ENCODE measurements at places on chromosomes 2 and 18.
A peak's percentile ranks its signal among the peaks of the same experiment; 100 is the strongest.

GRCh38 chr2:233469261-233470010 lies 97.1 kb downstream of the USP40 start:
- DNase-seq, result no peak

DNA sequence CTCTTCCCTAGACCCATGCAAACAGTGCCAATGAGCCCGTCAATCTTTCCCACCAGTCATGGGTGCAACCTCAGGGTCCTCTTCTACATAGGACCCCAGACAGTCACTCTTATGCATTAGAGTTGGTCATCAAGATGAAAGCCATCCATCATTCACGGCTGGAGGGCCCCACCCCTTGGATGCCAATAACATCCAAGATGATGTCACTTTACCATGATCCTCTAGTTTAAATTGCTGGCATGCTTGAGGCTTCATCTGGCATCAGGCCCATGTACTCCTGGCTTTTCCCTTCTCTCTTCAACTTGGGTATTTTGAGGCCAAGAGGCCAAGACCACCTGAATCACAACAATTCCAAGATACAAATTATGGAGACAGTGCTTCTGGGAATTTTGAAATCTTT lies 91.1 kb upstream of the MAPK4 start:
- DNase-seq, result no peak

- no peak for DNase-seq
Measured at GRCh38 chr2:42029639-42030199, 18.1 kb upstream of the PKDCC start.

- no peak for DNase-seq
Measured at GRCh38 chr2:20282916-20283592, 58.1 kb upstream of the SDC1 start.

- no peak for DNase-seq
Measured at GRCh38 chr2:230564805-230565779, 147.6 kb upstream of the CAB39 start.

DNA sequence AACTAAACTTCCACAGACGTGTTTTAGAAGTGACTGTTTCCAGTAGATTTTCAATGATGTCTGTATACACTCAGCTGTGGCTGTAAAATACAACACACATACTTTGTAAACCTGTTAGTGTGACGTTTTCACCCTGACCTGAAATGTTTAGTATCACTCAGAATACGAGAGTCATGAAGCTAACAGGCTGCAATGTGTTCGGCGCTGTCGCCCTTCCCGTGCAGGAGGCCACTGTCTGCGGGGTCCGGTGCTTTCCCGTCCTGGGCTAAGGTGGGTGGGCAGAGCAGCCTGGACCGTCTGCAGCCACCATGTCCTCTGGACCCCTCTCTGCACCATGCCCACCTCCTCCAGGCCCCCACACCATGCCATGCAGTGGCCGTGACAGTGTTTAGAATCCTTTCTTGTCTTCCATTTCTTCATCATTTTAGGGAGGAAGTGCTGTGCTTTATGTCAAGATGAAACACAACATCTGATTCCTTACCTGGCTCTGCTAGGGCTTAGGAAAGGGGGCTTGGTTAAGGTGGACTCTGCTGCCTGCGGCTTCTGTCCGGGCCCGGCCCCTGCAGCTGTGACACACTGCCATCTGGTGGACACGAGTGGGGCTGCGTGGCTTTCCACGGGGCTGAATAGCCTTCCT lies 53.8 kb upstream of the RBM44 start:
- DNase-seq, result peak; percentile 86

GRCh38 chr2:96970248-96970875 lies 16.0 kb downstream of the FAM178B start:
- no peak for DNase-seq

GRCh38 chr2:406876-407275 lies 119.0 kb upstream of the ALKAL2 start:
- DNase-seq, result no peak

DNA sequence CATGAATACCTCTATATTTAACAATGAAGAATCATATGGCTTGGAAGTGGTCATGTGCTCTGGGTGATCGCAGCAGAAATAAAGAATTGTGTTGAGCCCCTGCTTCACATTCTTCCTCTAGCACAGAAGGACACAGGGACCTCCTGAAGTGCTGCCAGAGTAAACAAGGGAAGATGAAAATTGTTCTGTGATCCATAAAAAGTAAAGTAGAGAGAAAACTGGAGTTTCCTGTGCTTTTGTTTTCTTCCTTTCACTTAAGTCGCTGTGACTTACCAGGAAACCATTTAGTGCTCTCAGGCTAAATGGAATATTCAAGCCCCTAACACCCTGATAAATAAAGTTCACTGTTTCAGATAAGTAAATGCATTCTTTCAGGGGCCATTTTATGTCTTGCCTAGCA lies 1173.6 kb upstream of the CHAC2 start:
- DNase-seq, result no peak

DNA sequence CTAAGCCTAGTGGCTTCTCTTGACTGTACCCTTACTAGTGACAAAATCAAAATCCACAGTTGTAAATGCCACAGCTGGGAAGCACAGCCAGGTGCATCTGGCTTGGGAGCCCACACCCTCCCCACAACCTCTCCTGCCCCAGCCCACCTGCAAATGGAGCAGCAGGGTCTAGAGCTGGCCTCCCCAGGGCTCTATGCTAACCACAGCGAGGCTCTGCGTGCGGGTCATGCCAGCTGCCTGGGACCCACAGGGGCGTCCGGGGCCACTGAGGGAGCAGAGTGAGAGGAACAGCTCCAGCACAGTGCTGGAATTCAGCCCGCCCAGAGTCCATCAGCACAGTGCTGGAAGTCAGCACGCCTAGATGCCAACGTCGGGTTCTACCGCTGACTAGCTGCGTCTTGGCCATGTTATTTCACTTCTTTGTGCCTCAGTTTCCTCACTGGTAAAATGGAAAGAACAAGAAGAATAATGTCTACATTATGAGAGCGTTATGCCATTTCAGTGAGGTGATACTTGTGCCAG lies 109.1 kb upstream of the ID2 start:
- DNase-seq, result no peak

DNA sequence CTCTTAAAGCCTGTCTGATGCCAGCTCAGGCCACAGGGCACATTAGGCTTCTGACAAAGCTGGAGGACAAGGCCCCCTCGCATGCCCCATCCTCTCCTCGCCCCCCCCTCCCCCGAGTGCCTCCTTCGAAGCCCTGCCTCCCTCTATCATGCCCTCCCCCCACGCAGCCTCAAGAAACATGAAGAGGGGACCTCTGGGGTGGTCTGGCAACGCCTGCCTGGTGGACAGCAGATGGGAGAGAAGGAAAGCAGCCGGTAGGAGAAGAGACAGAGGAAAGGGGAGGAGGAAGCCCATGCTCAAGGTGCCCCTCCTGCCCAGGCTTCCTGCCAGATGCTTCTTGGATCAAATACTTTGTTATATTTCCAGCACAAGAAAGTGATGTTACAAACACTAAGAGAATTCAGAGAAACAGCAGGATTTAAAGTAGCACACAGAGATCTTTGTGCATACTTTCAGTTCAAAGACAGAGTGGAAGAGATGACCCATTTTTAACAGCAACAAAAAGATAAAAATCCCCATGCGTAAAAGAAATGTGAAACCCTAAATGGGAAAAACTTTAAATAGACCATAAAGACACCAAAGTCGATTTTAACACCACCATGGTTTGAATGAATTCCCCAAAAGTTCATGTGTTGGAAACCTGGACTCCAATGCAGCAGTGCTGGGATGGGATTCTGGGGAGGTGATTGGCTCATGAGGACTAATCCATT lies 19.0 kb downstream of the BOK start:
- DNase-seq, result no peak

DNA sequence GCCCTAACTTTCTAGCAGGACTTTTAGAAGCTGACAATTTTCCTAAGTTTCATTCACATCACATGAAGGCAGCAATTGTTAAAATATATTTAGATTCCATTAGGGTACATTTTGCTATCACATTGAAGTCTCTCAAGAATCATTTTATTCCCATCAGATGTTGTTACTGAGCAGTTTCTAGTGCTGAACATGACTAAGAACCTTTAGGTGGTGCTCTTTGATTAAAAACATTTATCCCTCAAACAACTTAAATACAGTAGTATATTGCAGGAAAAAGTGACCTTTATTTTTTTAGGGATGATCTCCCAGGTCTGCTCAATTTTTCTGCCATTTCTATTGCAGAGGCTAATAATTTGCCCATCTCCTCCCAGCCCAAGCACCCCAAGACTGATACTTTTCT lies 22.9 kb upstream of the NARS1 start:
- DNase-seq, result no peak

GRCh38 chr2:95091885-95092555 lies 29.6 kb downstream of the MRPS5 start:
- no peak for DNase-seq

DNA sequence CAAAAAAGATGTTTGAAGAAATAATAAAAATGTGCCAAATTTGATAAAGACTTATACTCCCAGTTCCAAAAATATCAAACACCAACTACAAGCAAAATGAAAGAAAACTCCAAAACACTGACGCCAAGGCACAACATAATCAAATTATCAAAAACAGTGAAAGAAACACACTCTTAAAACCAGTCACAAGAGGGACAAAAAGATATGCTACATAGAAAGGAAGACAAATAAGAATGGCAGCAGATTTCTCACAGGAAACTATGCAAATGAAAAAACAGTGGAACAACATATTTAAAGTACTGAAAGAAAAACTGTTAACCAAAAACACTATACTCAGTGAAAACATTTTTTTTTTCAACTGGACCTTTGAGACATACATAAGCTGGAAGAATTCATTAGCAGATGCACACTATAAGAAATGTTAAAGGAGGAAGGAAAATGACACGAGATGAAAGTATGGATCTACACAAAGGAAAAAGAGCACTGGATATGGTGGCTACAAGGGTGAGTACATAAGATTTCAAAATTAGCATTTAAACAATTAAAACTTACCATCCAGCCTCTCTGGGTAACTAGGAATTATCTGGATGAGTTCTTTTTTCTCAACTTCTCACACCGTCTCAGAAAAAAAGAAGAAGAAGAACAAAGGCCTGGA lies 94.0 kb upstream of the ACVR1C start:
- DNase-seq, result no peak

DNA sequence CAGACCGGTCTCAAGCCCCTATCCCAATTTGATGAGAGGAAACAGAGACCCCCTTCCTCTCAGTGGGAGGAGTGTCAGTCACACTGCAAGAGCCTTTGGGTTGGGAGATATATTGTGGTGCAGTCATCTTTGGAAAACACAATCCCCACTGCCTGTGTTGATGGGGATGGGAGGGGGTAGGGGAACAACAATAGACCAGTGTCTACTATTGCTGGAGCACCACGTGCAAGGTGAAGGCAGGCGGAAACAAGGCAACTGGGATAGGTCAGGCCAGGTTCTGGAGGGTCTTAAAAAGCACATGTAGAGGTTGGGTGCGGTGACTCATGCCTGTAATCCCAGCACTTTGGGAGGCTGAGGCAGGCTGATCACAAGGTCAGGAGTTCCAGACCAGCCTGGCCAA lies 127.9 kb downstream of the ZFP36L2 start:
- no peak for DNase-seq

DNA sequence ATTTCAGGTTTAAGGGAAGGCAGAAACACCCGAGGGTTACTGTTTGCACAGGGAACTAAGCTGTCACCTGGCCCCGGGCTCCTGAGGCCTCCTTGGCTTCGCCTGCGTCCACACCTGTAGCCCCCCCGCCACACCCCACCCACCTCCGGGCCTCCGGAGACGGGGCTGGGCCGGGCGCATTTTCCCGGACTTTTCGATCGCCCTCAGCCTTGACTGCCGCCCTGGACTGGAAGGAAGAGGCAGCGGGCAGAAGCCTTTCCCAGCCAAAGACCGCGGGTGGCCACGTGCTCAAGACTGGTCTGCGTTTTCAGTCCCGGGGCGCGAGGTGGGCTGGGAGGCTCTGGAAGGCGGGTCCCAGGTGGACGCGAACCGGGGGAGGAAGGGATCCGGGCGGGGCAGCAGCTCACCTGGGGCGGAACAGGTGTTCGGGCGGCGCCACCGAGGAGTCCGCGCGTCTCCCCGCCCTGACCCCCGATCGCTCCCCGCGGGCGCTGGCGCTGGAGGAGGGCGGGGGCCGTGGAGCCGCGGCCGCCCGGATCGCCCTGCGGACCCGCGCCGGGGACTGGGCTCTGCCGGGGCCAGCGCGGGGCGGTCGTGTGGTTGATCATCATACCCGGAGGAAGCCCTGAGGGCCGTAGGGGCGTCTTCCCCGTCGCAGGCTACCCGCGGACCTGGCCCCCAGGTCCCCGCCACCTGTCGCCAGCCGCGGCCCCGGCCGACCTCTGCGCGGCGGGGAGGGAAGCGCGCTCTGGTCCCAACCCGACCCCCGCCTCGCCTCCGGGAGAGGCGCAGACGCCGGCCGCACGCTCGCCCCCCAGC lies 3.2 kb downstream of the ID2 start:
- DNase-seq, result peak; percentile 58

GRCh38 chr18:29383311-29384273 lies 1206.7 kb upstream of the CDH2 start:
- no peak for DNase-seq

GRCh38 chr2:39275016-39275415 lies 31.2 kb upstream of the CDKL4 start:
- DNase-seq, result no peak

- DNase-seq, result peak; percentile 65
Measured at GRCh38 chr2:85066874-85067351, 66.3 kb upstream of the TCF7L1 start.

- no peak for DNase-seq
Measured at GRCh38 chr2:75047992-75048625, 89.7 kb downstream of the POLE4 start.

- no peak for DNase-seq
Measured at GRCh38 chr2:32418778-32419177, 62.0 kb downstream of the BIRC6 start.

DNA sequence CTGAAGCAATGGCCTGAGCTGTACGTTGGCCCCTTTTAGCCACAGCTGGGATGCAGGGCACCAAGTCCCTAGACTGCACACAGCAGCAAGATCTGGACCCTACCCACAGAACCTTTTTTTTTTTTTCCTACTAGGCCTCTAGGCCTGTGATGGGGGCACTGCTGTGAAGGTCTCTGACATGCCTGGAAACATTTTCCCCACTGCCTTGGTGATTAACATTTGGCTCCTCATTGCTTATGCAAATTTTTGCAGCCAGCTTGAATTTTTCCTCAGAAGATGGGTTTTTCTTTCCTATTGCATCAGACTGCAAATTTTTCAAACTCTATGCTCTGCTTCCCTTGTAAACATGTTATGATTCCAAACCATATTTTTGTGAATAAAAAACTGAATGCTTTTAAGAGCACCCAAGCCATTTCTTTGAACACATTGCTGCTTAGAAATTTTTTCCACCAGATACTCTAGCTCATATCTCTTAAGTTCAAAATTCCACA lies 33.5 kb downstream of the PDE1A start:
- DNase-seq, result no peak

- DNase-seq, result no peak
Measured at GRCh38 chr2:10867692-10868420, 43.9 kb upstream of the KCNF1 start.

DNA sequence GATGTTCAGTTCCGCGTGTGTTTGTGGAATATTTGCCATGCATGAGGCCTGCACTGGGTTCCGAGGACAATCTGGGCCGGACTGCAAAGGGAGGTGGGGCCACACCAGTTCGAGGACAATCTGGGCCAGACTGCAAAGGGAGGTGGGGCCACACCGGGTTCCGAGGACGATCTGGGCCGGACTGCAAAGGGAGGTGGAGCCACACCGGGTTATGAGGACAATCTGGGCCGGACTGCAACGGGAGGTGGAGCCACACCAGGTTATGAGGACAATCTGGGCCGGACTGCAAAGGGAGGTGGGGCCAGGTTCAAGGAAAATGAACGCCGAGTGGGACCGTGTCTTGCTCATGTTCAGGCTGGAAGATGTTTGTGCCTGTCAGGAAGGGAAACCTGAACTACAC lies 97.8 kb upstream of the HDAC4 start:
- no peak for DNase-seq

Data from activated naive CD4-positive, alpha-beta T cell treated with anti-CD3 and anti-CD28 coated beads for 36 hours (primary cell).